Activated CD4-positive, alpha-beta T cell treated with anti-CD3 and anti-CD28 coated beads, Interleukin-2, amount 10 ng/mL, durations not matched to agents 24 days and 14 days (primary cell): ENCODE measurements at places on chromosomes 1 and 21. TPM values are rescaled to one million over a fixed set of nuclear protein-coding genes. Genes with fewer than 3 reads are reported as not detected.
A peak's percentile ranks its signal among the peaks of the same experiment; 100 is the strongest.

DNA sequence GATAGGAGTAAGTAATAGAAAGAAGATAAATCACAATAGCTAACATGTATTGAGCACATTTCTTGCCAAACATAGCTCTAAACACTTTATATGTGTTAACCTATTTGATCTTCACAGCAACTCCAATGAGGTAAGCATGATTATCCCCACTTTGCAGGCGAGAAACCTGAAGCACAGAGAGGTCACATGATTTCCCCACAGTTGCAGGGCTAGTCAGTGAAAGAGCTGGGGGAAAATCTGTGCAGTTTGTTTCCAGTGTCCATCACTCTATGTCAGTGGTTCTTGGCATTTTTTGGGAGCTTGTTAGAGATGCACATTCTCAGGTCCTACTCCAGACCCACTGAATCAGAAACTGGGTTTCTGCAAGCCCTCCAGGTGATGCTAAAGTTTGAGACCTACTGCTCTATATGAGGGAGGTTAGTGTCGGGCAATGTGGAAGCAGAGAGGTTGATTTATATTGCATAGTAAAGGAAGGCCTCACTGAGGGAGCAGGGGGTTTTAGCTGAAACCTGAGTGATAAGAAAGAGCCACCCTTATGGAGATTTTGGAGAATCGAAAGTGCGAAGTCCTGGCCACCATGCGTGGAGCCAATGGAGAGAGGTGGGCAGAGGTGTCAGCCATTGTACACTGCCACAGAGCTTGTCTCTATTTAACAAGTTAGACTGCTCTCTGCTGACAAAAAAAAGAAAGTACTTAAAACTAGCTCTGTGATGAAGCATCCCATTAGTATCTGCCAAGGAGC, 20.9 kb downstream of the MCOLN3 start:
- H3K36me3 ChIP-seq = no peaks in the 10 kb centered on the region
- no peak overlapping the region for H3K4me3 ChIP-seq
- peaks cover 8% of the 10 kb centered on the region for H3K4me1 ChIP-seq
- peak; percentile 74 for DNase-seq
- peaks cover 5% of the 10 kb centered on the region for H3K27me3 ChIP-seq
- H3K27ac ChIP-seq = peak overlapping the region; percentile 72

Gene PLPP3
- not detected in 2 replicates for total RNA-seq

- DNase-seq = no peak
- H3K36me3 ChIP-seq = no peaks in the 10 kb centered on the region
- H3K4me3 ChIP-seq = no peak overlapping the region
- no peaks in the 10 kb centered on the region for H3K27me3 ChIP-seq
- no peak overlapping the region for H3K27ac ChIP-seq
- H3K4me1 ChIP-seq = no peaks in the 10 kb centered on the region
These were observed 6.3 kb upstream of the TTC34 start for GRCh38 chr1:2807678-2808385.

GRCh38 chr21:30882866-30883597, 1.7 kb upstream of the KRTAP11-1 start:
- H3K36me3 ChIP-seq = no peaks in the 10 kb centered on the region
- no peak overlapping the region for H3K27ac ChIP-seq
- H3K4me3 ChIP-seq = no peak overlapping the region
- H3K4me1 ChIP-seq = no peaks in the 10 kb centered on the region

Gene MATN1
- 0.50 and 0.54 TPM in 2 replicates for total RNA-seq

DNA sequence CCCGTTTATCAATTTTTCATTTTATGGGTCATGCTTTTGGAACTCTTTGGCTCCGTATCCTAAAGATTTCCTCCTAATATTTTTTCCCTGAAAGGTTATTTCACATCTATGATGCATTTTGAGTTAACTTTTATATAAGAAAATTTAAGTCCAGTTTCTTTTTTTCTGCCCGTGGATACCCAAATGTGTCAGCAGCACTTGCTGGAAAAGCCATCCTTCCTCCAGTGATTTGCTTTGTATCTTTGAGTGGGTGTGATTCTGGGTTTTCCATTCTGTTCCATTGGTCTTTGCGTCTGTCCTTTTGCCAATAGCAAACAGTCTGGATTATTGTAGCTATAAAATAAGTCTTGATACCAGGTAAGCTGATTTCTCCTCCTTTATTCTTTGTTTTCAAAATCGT, 15.6 kb upstream of the ABCG1 start:
- no peaks in the 10 kb centered on the region for H3K36me3 ChIP-seq
- H3K27me3 ChIP-seq = peaks cover 19% of the 10 kb centered on the region
- H3K27ac ChIP-seq = no peak overlapping the region
- no peak overlapping the region for H3K4me3 ChIP-seq

GRCh38 chr1:14442669-14443068, 155.8 kb upstream of the KAZN start:
- no peak overlapping the region for H3K27ac ChIP-seq
- H3K27me3 ChIP-seq = no peaks in the 10 kb centered on the region
- no peak for DNase-seq

Gene LCE3E
- total RNA-seq = not detected in 2 replicates

Gene ACKR1
- not detected in 2 replicates for total RNA-seq

DNA sequence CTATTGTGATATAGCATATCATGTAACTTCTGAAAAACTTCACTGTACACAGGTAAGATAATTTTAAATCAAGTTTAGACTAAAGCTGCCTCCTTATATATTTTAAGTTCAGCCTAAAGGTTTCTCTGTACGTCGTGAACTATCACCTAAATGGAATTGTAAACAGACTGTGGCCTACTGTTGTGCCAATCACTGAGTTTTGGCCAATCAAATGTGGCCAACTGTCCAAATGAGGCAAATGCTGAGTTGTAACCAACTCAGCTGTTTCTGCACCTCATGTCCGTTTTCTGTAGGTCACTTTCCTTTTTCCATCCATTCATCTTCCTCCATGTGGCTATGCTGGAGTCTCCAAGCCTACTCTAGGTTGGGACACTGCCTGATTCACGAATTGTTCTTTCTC, 63.7 kb upstream of the ST6GALNAC3 start:
- H3K27ac ChIP-seq = no peak overlapping the region
- no peak overlapping the region for H3K4me3 ChIP-seq
- DNase-seq = no peak
- H3K36me3 ChIP-seq = no peaks in the 10 kb centered on the region
- H3K27me3 ChIP-seq = no peaks in the 10 kb centered on the region

Gene TMEM234
- total RNA-seq = 10.6 and 10.9 TPM in 2 replicates

Gene PGLYRP3
- total RNA-seq = not detected in 2 replicates

DNA sequence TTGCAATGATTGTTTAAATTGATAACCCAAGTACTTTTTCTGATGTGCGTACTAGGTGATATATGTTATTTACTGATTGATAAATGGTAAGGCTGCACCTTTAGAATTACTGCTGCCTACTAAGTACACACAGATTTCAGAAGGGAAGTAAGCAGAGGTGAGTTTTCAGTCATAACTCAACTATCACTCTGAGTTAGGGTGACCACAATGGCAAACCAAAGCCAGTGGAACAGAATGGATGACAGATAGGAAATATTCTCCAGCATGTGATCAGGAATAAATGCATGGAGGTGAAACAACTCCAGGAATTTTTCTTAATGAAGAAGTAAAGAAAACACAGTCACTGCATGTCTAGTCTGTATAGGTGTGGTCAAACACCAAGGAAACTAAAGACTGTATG, 7.5 kb upstream of the KCNJ15 start:
- H3K4me3 ChIP-seq = no peak overlapping the region
- no peak overlapping the region for H3K27ac ChIP-seq
- peaks cover 28% of the 10 kb centered on the region for H3K4me1 ChIP-seq
- no peaks in the 10 kb centered on the region for H3K36me3 ChIP-seq
- peaks cover 28% of the 10 kb centered on the region for H3K27me3 ChIP-seq
- DNase-seq = no peak

- H3K27ac ChIP-seq = no peak overlapping the region
- H3K4me1 ChIP-seq = peaks cover 15% of the 10 kb centered on the region
- no peaks in the 10 kb centered on the region for H3K36me3 ChIP-seq
These were observed 16.1 kb downstream of the C1orf52 start for GRCh38 chr1:85243372-85243771.

- peak; percentile 69 for DNase-seq
- H3K4me1 ChIP-seq = peaks cover 23% of the 10 kb centered on the region
- peaks cover 59% of the 10 kb centered on the region for H3K27me3 ChIP-seq
- no peaks in the 10 kb centered on the region for H3K36me3 ChIP-seq
These were observed 996 bp upstream of the TMEM51 start for GRCh38 chr1:15152318-15153183.
